NCI-H1930 (cell line): ENCODE measurements at places on chromosomes 3 and 15.

- no peak for DNase-seq
Measured at GRCh38 chr3:31105438-31106077, 211.1 kb upstream of the GADL1 start.

DNA sequence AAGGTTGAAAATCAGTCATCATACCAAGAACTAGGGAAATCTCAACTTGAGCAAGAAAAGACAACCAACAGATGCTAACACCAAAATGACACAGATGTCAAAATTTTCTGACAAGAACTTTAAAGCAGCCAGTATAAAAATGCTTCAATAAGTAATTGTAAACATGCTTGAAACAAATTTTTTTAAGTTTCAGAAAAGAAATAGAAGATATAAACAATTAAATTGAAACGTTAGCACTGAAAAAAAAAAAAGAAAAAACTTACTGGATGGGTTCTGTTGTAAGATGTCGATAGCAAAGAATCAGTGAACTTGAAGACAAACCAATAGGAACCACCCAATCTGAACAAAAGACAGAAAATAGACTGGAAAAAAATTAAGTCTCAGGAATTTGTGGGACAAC is 8.0 kb downstream of the MYD88 start:
- no peak for DNase-seq

GRCh38 chr3:60160111-60160821 is 1091.0 kb downstream of the FHIT start:
- no peak for DNase-seq

DNA sequence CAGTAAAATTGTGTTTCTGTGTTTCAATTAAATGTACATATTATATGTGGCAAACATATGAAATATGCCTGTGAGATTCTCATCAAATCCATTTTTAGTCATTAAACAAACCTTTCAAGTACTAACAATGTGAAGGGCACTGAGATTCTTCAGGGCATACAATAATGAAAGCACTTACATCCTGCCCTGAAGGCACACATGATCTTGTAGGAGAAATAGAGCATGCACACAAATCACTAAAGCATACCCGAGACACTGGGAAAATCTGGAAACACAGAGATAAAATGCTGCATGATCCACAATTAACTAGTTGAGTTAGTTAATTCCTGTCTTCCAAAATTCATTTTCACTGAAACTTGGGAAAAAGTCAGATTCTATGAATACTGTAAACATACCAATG is 810.5 kb upstream of the NECTIN3 start:
- no peak for DNase-seq

DNA sequence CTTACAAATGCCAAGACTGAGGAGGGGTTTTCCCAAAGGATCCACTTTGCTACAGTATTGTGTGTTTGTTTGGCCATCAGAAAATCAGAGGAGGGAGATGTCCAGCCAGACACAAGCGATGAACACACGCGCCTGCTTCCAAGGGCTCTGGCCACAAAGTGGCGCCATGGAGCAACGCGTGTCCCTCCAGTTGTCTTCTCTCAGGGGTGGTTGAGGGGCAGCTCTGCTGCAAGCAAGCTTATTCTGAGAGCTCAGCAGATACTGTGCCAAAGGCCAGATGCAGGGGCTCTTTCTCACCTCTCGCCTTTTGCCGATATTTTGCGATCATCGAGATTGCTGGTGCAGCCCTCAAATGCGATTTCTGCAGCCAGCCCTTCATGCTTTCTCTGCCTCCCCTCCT is 88.9 kb upstream of the OSBPL11 start:
- peak; percentile 23 for DNase-seq

DNA sequence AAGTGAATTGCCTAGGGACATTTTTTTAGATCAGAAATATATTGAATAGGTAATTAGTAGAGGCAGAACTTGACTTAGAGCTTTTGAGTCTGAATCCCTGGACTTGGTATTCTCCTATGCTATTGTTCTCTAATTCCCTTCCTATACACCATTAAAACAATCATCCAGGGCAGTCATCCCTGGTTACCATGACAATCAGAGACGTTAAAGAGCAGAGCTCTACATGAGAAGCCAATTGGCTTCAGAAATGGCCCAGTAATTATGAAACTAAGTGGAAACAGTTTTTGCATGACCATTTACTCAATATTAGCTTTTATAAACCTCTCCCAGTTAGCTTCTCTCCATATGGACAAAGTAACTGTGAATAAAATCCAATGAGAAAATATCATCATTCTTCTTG is 182.1 kb upstream of the TP63 start:
- no peak for DNase-seq

DNA sequence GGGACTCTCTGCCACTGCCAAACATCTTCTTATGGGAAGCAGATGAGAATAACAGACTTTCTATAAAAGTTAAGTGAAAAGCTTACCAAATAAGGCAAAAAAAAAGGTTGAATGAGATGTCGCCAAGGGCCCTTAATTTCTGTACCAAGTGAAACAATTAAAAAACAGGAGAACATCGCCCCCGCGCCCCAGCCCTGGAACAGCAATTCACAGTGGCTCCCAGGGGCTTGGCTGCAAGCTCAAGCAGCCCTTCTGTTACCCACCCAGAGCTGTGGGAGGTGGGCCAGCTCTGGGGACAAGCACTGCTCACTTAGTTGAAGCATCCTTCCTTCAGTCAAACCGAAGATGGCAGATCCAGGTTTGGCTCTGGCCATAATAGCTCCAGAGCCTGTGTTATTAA is 208.0 kb downstream of the ERC2 start:
- DNase-seq = no peak

DNA sequence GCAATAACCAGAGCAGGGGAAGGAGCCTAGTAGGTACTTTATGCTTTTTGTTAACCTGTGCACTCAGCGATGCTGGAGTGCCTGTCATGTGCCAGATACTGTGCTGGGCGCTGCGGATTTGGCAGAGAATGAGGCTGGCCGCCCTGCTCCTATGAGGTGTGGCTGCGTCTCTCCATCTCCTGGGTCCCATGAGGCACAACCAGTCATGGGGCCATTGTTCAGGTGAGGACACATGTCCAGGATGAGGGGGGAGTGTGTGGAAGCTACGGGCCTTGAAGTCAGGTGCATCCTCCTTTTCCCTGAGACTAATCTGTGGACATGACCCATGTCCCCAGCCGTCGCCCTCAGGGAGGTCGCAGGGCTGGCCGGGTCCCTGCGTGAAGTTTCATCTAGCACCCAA is 963 bp upstream of the TXNRD3 start:
- DNase-seq = no peak

- no peak for DNase-seq
Measured at GRCh38 chr15:60394689-60395097, 3.1 kb downstream of the ANXA2 start.

DNA sequence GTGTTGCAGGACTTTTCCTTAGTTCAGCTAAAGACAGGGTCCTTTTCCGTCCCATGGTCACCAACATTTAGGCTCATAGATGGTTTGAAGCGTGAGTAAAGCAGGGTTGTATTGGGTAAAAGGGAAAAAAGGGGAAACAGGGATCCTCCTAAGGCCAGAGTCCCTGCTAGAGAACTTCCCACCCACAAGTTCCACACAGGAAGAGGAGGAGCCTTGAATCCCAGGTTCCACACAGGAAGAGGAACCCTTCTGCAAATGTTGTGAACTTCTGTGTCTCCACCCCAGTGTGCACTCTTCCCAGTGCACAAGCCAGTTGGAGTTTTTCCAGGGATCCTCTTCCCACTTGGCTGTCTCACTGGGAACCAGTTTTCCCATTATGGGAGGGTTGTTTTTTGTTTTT is 27.6 kb upstream of the ATP8B4 start:
- no peak for DNase-seq

DNA sequence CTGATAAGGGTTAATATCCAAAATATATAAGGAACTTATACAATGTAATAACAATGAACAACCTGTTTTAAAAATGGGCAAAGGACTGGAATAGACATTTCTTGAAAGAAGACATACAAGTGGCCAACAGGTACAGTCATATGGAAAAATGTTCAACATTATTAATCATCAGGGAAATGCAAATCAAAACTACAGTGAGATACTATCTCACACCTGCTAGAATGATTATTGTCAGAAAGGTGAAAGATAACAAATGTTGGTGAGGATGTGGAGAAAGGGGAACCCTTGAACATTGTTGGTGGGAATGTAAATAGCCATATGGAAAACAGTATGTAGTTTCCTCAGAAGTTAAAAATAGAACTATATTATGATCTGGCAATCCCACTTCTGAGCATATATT is 20.4 kb downstream of the GOLM2 start:
- DNase-seq = no peak
